ENCODE measurements at places on chromosomes 5 and 9.
A peak's percentile ranks its signal among the peaks of the same experiment; 100 is the strongest.

GRCh38 chr9:137982200-137982599 is 104.6 kb downstream of the CACNA1B start:
- DNase-seq, result no peak

DNA sequence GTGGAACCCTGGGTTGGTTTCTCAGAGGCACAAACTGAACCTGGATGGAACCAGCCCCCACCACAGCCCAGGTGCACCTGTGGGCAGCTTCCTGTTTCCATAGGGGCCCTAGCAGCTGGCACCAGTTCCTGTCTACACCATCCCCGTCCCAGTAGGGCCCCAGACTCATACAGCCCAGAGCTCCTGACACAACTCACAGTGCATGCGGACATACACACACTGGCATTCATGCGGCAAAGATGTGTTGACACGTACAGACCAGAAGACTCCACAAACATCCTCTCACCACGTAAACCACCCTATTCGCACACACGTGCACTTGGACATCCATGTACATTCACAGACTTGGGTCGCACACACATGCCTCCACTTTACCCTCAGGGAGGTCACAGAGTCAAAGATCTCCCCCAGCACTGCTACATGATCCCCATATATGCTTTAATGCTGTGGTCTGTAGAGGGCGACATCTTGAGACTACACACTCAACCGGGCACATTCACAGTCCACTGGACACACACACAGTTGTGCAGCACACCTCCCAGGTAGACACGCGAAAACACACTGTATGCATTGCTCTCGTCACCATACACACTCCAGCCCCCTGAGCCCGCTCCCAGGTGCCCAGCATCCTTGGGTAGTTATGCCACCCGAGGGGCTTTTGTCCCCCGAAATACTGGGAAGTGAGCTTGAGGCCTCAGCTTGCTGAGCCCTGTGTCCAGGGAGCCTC is 22.4 kb downstream of the CXXC5 start:
- no peak for DNase-seq

DNA sequence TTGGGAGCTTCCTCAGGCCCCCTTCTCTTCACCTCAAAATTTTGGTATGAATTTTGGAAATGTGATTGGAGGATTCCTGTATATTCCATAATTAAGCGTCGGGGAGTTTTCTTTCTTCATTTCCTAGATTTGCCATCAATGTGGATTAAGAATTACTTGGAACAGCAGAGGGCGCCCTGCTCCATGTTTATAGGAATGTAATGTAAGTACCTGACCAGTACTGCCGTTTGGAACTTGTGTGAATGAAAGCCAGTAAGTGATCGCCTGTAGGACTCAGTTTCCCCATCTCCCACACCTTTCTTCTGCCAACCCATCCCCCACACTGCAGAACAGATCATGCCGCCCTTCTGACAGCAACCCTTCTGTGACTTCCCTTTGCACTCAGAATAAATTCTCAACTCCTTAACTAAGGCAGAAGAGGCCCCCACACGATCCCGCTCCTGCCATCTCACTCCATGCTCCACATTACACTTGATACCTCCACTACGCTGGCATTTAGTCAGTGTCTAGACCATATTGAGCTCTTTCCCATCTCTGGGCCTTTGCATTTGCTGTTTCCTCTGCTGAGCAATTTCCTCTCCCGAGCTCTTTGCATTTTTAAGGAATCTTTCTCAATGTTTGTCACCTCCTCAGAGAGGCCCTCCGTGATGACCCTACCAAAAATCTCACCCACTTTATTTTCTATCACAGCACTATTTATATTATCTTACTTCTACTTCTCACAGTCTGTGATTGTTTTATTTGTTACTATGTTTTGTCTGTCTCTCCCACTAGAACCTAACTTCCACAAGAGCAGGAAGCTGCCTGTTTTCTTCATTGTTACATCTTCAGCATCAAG is 79.5 kb upstream of the HTR4 start:
- DNase-seq, result peak; percentile 6

DNA sequence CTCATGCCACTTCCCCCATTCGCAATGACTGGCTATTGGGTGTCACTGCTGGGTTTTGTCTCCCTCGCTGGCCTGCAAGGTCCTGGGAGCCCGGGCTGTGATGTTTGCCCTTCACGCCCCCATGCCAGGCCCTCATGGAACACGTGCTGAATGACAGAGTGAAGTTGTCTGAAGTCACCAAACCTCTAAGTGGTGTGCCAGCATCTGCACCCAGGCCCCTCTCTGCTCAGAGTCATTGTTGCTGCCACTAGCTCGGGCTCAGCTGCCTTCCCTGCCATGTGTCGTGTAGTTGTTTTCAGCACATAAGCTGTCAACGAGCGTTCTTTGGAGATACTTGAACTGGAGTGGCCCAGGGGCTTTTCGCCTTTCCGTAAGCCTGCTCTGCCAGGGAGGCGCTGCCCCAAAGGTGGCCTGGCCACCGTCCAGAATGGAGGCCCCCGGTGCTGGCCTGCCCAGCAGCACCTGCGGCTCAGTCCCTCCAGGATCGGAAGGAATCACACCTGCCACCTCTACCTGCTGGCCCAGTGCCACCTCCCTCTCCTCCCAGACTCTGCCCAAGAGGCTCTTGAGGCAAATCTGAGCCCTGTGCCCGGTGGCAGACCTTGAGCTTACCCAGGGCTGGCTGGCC is 250.1 kb downstream of the PBX3 start:
- DNase-seq, result no peak

DNA sequence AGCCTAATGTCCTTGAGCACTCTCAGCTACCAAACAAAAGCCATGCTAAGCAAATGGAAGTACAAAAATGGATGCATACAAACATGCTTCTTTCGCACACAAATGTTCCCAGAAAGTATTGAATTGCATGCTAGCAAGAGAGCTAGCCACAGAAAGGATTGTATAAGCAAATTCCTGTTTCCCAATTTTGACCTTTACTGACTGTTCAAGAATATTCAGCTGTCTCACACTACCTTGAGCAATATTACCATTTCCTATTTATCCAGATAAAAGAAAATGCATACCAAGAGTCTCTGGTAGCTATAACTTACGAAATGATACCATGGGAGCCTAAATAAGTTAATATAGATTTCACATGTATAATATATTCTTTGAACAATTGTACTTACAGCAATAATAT is 264.6 kb downstream of the TMEM167A start:
- DNase-seq, result no peak

- DNase-seq, result no peak
Measured at GRCh38 chr9:76658510-76659231, 105.6 kb upstream of the PCA3 start.

- DNase-seq, result no peak
Measured at GRCh38 chr5:133778636-133779035, 166.3 kb upstream of the FSTL4 start.

DNA sequence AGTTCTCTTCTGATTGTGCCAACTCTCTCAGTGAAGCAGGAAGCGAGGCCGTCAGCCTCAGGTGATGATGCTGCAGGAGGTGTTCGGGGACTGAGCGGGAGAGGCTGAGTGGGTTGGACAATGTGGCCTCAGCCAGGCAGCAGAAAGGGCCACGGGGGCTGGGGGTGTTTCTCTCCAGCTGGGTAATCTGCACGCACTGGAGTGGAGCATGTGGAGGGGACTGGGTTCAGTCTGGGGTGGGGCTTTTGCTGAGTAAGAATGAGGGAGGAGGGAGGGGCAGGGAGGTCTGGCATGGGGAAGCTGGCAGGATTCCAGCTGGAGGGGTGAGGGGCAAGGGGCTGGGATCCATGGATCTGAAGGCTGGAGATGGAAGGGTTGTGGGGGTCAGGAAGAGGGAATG is 60.8 kb upstream of the PHYKPL start:
- no peak for DNase-seq

DNA sequence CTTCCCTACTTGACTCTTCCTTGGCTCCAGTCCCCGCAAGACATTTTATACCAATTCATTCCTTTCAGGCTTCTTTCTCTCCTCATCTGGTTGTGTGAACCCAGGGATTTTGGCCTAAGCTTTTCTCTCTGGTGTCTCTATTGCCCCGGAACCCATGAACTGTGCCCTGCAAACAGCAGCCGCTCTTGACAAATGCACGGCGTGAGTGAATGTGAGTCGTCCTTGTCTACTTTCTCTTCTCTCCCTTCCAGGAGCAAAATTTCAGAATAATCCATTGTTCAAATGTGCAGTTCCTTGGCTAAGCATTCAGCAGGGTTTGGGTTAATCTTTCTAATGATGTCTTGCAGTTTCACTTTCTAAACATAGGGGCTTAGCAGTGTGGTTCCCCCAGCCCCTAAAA is 250.4 kb upstream of the IRX4 start:
- no peak for DNase-seq

DNA sequence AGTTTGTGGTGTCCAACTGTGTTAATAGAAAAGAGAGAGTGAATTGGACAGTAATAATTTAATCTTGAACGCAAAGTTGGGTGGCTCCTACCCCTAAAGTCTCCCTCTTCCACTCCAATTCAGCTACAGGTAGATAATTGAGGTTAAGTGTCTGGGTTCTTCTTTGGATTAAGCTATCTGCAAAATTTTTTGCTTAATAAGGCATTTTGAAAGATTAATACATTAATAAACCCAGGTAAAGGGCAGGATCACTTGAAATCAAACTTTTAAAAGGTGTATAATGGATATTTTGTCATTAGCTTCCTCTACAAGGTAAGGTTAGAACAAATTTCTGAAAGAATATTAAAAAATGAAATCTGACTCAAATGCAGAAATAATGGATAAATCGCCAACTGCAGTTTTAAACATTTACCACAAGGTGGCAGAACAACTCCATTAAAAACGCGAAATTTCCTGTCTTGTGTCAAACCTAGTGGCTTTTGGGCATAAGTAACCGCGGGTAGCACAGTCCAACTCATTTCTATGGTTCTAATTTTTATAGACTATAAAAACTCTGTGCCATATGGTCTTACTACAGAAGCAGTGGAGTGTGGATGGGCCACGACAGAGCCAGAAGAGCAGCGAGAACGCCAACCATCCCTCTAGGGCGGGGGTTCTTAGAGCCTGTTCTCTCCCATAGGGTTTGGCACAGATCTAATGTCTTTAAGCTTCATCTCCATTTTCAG is 276.5 kb downstream of the ARHGEF28 start:
- no peak for DNase-seq

DNA sequence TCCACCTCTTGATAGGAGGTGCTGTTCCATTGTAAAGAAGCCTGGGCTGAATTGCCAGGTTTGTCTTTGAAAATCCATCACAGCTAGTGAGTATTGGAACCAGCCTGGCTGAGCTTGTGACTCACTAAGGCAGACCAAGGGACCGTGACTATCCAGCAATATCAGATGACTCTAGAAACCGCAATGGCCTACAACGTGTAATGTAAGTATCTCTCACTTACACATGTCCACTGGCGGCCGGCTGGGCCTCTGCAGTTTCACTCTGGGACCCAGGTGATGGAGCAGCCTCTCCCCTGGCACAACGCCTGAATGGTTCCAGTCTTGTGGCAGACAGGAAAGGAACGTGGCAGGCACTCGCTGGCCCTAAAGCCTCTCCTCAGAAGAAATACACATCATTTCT is 3.1 kb upstream of the HRH2 start:
- DNase-seq, result no peak

DNA sequence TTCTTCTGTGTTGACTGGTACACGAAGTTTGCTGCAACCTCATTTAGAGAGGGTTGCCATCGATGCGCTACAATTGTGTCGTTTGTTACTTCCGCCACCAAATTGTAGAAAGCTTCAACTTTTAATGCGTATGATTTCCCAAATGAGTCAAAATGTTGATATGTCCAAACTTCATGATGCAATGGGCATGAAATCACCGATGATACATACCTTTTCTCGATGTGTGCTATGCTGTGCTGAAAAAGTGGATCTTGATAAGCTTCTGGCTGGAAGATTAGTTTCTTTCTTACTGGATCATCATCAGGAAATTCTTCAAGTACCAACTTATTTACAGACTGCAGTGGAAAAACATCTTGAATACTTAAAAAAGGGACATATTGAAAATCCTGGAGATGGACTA is 65.7 kb downstream of the TMEM38B start:
- no peak for DNase-seq

DNA sequence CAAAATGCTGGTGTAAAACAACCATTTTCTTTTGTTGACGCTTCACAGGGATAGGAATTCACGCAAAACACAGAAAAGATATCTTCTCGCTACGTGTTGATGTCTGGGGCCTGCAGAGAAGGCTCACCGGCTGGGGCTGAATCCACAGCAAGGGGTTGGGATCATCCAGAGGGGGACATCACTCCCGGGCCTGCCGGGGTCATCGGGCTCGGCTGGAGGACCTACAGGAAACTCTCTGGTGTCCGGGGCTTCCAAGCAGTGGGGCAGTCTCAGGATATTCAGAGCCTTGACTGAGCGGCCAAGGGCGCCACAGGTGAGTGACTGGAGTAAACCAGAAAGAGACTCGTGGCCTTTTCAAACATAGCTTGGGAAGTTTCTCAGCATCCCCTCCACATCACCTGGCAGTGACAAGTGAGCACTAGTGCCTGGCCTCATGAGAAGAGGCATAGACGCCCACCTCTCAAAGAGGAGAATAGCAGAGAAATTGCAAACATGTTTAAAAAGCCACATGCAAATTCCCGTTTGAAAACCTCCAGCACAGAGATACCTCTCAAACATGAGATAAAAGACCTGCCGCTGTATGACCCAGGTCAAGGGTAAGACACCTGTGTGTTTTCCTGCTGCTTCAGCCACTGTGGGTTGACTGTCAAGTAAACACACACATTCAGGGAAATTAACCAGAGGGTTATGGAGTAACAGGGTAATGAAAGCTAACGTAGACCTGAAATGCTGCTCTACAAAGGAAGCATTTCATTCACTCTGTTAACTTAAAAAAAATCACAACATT is 50.8 kb upstream of the SIMC1 start:
- no peak for DNase-seq

DNA sequence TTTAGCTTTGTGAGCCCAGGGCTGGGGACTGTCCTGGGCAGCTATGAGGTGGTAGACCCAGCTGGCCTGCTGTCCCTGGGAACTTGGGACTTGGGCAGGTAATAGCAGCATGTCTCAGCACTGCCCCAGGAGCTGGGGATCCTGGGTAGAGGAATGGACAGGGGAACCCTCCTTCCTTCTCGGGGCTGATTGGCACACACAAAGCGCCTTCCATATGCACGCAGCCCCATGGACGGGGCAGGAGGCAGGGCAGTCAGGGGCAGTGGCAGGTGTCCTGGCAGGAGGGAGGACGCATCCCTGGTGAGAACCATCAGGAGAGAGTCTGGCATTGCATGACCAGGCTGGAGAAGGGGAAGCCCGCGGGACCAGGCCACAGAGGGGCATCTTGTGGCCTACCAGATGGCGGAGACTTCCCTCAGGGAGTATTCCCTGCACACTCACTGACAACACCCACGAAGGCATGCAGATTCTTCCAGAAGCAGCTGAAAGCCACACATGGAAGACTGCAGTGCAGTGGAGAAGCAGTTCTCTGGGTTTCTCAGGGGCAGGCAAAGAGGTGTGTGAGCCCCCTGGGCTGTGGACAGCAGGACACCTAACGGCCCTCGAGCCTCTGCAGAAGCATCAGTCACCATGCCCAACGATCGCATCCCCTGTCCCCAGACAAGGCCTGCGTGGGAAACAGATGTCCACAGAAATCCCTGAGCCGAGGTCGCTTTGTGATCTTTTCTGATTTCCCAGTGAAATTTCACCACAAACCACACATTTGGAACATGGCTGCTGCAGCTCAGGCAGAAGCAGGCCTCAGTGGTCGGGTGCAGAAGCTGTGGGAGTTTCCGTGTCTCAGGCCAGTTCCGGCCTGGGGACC is 7.0 kb upstream of the NKD2 start:
- DNase-seq, result no peak

Measured in BJ (cell line).